ENCODE measurements at places on chromosomes 12 and 14.

DNA sequence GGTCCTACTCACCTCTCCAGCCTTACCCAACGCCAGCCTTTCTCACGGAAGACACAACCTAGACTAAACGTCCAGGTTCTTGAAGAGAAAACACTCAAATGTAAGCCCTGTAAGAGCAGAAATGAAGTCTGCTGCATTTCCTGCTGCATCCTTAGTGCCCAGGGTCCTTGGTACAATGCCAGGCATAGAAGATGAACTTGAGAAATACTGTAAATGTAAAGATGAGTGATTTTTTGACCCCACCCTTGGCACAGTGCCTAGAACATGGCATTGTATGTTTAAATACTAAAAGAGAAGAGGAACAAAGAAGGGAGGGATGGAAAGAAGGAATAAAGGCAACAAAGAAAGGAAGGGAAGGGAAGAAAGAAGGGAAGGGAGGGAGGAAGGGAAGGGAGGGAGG, 514.6 kb downstream of the MED13L start:
- no peak for DNase-seq

GRCh38 chr14:75208843-75209242, 32.4 kb upstream of the TMED10 start:
- no peak for DNase-seq

DNA sequence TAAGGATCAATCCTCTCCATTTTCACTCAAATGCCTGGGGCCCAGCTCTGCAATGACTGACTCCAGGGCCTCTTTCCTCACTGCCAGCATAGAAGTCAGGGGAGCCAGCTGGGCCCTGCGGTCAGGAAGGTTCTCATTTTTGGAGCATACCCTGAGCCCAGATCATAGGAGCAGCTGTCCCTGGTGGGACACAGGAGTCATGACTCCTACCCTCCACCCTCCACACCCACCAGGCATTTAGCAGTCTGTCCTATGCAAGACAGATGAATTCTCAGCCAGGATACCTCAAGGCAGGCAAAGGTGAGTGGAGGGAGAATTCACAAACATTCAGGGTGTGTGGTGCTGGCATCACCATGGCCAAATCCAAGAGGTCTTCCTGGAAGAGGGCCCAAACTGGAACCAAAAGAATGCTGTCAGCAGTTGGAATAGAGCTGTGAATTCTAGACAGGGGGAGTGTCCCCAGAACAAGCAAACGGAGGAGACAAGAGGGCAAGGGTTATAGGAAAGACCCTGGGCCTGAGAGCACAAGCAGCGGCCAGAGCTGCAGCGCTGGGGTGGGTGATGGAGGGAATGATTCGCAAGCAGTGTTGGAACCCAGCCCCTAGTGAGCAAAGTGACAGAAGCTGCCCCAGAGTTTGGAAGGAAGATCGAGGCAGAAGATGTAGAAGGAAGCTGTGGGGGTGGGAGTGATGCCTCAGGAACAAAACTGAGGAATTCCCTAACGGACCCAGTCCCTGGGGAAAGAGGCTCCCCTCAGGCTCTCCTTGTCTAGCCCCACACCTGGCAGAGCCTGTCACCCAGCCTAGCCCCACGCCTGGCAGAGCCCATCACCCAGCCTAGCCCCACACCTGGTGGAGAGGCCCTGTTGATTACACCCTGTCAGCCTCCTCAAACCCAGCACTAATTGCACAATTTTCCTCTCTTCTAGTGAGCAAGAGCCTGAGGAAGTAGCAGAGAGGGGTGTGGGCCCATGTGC, 4.5 kb upstream of the REM2 start:
- DNase-seq, result no peak

DNA sequence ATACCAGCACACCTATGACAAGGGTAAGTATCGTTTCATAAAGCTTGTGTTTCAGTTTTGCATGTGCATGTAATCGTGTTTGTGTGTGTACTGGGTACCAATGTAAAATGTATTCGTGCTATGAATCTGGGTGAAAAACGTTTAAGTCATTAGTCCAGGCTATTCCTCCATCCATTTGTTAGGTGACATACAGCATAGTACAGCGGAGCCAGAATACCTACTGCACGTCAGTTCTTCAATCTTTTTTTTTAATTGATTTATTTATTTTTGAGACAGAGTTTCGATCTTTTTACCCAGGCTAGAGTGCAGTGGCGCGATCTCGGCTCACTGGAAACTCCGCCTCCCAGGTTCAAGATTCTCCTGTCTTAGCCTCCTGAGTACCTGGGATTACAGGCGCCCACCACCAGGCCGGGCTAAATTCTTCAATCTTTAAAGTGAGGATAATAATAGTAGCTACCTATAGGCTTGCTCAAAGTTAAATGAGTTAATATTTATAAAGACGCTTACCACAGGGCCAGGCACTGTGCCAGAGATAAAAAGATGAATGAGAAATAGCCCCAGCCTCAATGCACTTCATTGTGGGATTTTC, 661 bp upstream of the RPS26 start:
- DNase-seq, result no peak

- no peak for DNase-seq
These were observed 13.5 kb downstream of the UBR7 start for GRCh38 chr14:93220509-93220908.

DNA sequence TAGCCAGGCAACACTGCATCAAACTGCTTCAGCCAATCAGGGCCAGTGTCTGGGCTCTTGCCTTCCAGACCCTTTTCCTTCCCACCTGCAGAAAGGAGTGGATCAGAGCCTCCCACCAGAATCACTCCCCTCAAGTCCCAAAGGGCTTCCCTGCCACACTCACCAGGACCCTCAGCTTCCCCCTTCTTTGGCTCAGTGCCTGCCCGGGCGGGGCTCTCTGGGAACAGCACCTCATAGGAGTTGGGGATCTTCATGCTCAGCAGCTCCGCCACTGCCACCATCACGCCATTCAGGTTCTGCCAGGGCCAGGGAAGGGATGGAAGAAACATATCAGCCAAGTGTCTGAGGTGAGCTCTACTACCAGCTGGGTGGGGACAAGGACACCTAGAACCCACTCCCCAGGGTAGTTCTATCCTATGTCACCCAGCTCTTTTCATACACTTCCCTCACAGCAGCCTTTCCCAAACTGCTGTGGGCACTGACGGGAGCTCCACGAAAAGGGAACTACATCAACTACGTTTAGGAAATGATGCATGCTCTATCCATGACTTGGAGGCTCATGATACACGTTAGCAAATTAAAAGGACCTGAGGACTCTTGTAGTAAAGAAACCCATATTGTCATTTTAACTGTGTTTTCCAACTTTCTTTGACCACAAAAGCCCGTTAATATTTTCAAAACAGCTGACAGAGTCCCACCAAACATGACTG, 9.4 kb upstream of the PRKAG1 start:
- DNase-seq, result no peak

DNA sequence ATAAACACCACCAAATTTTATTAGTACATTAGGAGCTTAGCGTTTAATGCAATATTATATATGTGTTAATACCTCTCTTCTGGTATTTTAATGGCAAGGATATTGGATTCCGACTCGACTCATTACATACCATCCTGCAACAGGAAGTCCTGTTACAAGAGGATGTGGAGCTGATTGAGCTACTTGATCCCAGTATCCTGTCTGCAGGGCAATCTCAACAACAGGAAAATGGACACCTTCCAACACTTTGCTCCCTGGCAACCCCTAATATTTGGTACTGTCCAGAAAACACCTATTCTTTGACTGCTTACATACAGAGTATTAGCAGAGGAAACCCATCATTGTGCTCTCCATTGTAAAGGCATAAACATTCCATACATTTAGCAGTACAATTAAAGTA, 45.2 kb downstream of the VEZT start:
- DNase-seq, result no peak

DNA sequence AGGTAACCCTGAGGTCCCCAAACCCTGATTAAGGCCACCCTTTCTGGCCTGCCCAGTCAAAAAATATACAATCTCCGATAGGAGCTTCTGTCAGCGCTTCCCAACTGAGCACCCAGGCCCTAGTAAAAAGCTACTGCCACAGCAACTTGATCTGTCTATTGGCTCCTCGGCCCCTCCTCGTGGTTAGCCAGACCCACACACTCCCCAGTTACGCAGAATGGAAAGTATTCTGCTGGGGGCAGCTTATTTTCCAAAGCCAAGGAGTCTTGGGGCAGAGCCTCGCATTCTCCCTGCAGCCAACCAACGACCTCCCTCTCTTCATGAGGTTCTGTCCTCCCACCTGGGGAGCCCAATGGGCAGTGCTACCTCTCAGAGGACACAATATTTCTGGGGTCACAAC, 32.1 kb downstream of the FMNL3 start:
- no peak for DNase-seq

- DNase-seq, result no peak
These were observed 13.0 kb upstream of the LEMD3 start for GRCh38 chr12:65156366-65156841.

GRCh38 chr12:5581019-5581418, 149.1 kb downstream of the NTF3 start:
- DNase-seq, result no peak

DNA sequence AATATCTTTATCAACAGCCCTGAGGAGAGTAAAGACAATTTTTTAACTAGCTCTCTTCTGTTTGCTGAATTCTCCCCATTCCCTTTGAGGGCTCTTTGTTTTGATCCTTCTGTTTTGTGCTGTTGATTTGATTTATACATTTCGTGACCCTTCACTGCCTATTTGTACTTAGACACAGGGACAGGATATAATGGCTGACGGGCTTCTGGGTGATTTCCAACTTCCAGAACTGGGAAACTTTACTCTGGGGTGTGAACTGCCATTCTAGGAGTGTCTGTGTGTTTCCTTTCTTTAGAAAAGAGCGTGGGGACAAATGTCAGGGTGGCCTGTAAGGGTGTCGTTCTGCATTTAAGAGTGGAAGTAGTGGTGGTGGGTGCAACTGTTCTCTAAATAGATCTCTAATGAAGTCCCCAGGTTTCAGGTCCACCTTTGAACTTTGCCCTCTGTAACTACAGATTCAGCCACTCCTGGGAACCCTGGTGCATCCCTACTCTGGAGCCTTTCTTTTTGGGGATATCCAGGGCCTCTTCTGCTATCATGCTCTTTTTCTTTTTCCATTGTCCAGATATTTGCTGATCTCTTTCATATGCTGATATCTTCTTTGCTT, 22.3 kb upstream of the SSPN start:
- DNase-seq, result no peak

DNA sequence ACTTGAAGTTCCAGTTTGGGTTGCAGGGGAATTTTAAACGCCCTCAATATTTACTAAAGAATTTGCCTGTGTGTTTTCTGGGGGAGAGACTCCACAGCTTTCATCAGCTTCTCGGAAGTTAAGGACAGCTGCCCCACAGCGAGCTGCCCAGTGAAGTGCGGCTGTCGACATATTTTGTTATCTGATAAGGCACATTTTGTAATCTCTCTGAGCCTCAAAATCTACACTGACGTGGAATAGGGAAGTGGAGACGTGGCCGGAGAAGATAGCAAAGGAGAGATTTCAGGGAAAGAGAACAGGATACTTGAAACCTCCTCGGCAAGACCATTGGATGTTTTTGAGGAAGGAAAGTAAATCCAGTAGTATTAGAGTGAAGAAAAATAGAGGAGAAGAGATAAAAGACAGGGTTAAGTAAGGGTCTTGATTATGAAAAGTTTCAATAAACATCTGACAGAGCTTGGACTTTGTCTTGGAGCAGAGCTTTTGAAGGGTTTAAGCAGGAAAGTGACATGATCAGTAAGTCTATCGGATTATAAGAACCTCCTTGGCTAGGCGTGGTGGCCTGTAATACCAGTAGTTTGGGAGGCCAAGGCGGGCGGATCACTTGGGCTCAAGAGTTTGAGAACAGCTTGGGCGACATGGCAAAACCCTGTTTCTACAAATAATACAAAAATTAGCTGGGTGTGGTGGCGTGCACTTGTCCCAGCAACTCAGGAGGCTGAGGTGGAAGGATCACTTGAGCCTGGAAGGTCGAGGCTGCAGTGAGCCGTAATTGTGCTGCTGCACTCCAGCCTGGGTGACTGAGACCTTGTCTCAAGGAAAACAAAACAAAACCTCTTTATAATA, 1.1 kb downstream of the POLR3B start:
- DNase-seq, result no peak

DNA sequence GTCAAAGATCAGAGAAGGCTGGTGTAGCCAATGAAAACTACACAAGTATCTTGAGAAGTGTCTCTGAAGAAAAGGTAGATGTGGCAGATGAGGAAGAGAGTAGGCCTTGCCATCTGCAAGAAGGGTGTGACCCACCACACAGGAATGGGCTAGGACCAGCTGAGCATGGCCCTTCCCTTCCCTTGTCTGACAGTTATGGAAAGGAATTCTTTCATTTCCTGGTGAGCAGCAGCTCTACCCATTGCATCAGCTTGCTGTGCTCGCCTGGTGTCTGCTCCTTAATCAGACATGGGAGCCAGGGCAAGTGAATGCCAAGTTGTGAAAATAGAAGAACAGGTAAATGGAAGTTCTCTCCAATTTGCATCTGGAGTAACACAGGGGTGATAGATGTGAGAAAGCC, 145.2 kb upstream of the KRR1 start:
- no peak for DNase-seq

- DNase-seq, result no peak
These were observed at the start of gene GPR84 for GRCh38 chr12:54364413-54364812. GPR84 (minus strand) TSS chr12:54364486; CDS start chr12:54363851, 635 bp downstream.

GRCh38 chr14:95229749-95230148, 72.4 kb upstream of the DICER1 start:
- no peak for DNase-seq

GRCh38 chr12:22348208-22348607, 13.7 kb upstream of the ST8SIA1 start:
- DNase-seq, result no peak

- no peak for DNase-seq
These were observed 76.0 kb downstream of the SYNE2 start for GRCh38 chr14:63928744-63929174.

- no peak for DNase-seq
These were observed 12.3 kb upstream of the C12orf71 start for GRCh38 chr12:27094726-27095125.

DNA sequence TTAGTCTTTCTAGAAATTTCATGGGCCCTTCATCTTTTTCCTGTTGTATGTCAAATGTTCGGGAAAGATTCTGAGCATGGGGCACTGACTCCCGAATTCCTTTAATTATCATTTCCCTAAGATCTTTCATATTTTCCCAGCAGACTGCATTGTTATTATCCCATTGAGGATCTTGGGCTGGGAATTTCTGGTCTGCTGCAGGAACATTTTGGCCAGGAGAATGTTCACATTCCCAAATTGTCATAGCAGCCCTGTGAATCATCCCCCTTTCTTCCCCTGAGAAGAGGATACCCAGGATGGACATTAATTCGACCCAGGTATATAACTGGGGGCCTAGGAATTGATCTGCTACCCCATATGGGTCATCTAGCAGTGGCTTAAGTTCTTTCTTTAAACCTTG, 112.5 kb downstream of the RIN3 start:
- DNase-seq, result no peak
